Stimulated activated memory B cell treated with anti-CD40 and anti-IgM and Interleukin-4, amounts not matched to agents 10 μg/mL and 1 μg/mL and 100 μg/mL, for 72 hours (primary cell): ENCODE measurements at places on chromosomes 5 and 9.

GRCh38 chr9:70801181-70801829 lies 320.1 kb downstream of the TRPM3 start:
- H3K36me3 ChIP-seq = no peaks in the 10 kb centered on the region
- no peak overlapping the region for H3K4me3 ChIP-seq
- no peak overlapping the region for H3K27ac ChIP-seq
- peaks cover 12% of the 10 kb centered on the region for H3K27me3 ChIP-seq
- no peaks in the 10 kb centered on the region for H3K4me1 ChIP-seq
- no peak for ATAC-seq

DNA sequence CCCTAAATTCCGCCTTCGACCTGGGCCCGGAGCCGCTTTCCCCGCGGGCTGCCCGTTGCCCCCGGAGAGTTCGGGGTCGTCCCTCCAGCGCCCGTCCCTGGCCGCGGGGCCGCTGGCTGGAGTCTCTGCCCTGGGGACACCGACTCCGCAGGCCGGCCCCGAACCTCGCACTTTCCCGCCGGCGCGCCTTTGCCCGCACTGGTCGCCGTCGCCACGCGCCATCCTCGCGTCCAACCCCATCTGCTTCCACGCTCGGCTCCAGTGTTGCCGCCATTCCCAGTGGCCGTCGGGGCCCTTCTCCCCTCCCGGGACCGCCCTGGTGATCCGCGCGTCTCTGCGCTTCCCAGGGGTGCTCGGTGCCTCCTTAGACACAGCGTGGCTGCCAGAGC lies 11.0 kb downstream of the LHX3 start:
- no peak overlapping the region for H3K27ac ChIP-seq
- ATAC-seq = no peak

- no peaks in the 10 kb centered on the region for H3K27me3 ChIP-seq
- no peak overlapping the region for H3K27ac ChIP-seq
- no peaks in the 10 kb centered on the region for H3K4me1 ChIP-seq
- no peak overlapping the region for H3K4me3 ChIP-seq
- no peaks in the 10 kb centered on the region for H3K36me3 ChIP-seq
Measured at GRCh38 chr5:130974021-130974683, 190.9 kb downstream of the HINT1 start.

GRCh38 chr5:125139590-125139989 lies 393.2 kb upstream of the ZNF608 start:
- no peak overlapping the region for H3K27ac ChIP-seq
- H3K27me3 ChIP-seq = no peaks in the 10 kb centered on the region
- no peak overlapping the region for H3K4me3 ChIP-seq
- ATAC-seq = no peak
- peaks cover 15% of the 10 kb centered on the region for H3K4me1 ChIP-seq

- H3K27ac ChIP-seq = no peak overlapping the region
- H3K36me3 ChIP-seq = no peaks in the 10 kb centered on the region
- no peaks in the 10 kb centered on the region for H3K27me3 ChIP-seq
- no peak for ATAC-seq
Measured at GRCh38 chr5:102068870-102069269, 227.2 kb downstream of the SLCO4C1 start.

- no peaks in the 10 kb centered on the region for H3K36me3 ChIP-seq
- no peaks in the 10 kb centered on the region for H3K27me3 ChIP-seq
- ATAC-seq = no peak
- no peak overlapping the region for H3K27ac ChIP-seq
Measured at GRCh38 chr5:34632807-34633422, 23.2 kb upstream of the RAI14 start.

GRCh38 chr5:54360089-54360488 lies 49.7 kb upstream of the ARL15 start:
- H3K4me1 ChIP-seq = peaks cover 7% of the 10 kb centered on the region
- no peak overlapping the region for H3K4me3 ChIP-seq
- ATAC-seq = no peak
- H3K27ac ChIP-seq = no peak overlapping the region
- no peaks in the 10 kb centered on the region for H3K36me3 ChIP-seq
- peaks cover 21% of the 10 kb centered on the region for H3K27me3 ChIP-seq

DNA sequence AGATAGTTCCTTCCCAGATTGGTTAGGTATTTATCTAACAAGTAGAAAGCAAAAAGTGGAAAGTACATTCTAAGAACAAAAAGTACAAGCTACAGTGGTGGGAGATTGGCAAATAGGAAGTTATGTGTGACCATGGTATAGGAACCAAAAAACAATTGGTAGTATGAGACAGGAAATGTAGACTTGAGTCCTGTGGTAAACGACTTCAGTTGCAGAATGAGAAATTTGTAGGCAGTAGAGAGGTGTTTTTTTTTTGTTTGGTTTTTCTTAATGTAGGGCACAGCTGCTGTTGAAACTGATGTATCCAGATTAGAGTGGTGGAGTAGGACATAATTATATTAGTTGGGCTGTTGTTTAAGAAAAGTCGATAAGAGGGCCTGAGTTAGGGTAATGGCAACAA lies 72.0 kb downstream of the CCNH start:
- H3K27ac ChIP-seq = peak overlapping the region; percentile 45
- peak; percentile 84 for ATAC-seq
- H3K36me3 ChIP-seq = peaks cover 55% of the 10 kb centered on the region

GRCh38 chr5:168734119-168734518 lies 155.0 kb upstream of the PANK3 start:
- no peak overlapping the region for H3K4me3 ChIP-seq
- H3K4me1 ChIP-seq = no peaks in the 10 kb centered on the region
- H3K36me3 ChIP-seq = no peaks in the 10 kb centered on the region
- no peaks in the 10 kb centered on the region for H3K27me3 ChIP-seq
- ATAC-seq = no peak

GRCh38 chr5:126513703-126514102 lies 81.3 kb downstream of the ALDH7A1 start:
- no peak for ATAC-seq
- no peak overlapping the region for H3K4me3 ChIP-seq
- H3K36me3 ChIP-seq = no peaks in the 10 kb centered on the region
- H3K4me1 ChIP-seq = peaks cover 6% of the 10 kb centered on the region
- H3K27ac ChIP-seq = no peak overlapping the region

- H3K36me3 ChIP-seq = peaks cover 47% of the 10 kb centered on the region
- no peak for ATAC-seq
- H3K27me3 ChIP-seq = no peaks in the 10 kb centered on the region
- H3K4me3 ChIP-seq = no peak overlapping the region
- H3K4me1 ChIP-seq = no peaks in the 10 kb centered on the region
Measured at GRCh38 chr5:75588666-75589065, 22.6 kb upstream of the ANKDD1B start.

- H3K4me1 ChIP-seq = no peaks in the 10 kb centered on the region
- no peaks in the 10 kb centered on the region for H3K36me3 ChIP-seq
- peaks cover 12% of the 10 kb centered on the region for H3K27me3 ChIP-seq
- no peak overlapping the region for H3K4me3 ChIP-seq
Measured at GRCh38 chr5:79924936-79925893, 65.8 kb downstream of the MTX3 start.

DNA sequence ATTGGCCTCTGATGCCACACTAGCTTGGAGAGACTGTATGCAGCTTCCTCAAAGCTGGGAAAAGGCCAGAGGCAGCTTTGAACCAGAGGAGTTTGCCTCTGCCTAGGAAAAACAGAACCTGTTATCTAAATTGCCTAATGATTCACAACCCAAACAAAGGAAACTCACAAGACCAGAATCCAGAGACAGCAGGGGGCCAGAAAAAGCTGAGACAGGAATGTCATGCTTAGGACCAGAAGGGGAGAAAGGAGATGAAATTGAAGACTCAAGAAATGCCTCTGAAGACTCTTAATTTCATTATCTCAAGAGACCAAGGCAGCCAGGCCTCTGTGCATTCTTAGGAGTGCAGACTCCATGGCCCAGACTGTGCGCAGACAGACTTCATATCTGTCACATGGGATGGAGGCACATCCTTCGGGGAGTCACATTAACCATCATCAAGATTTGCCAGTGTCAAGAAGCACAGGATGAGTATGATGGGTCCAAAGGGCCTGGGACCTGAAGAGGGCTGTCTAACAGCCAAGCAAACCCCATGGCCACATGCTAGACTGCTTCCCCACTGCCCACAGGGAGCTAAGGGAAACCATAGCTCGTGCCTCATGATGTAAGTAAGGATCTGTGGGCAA lies 57.3 kb downstream of the ARSB start:
- H3K4me1 ChIP-seq = no peaks in the 10 kb centered on the region
- H3K4me3 ChIP-seq = no peak overlapping the region
- H3K27me3 ChIP-seq = no peaks in the 10 kb centered on the region
- H3K27ac ChIP-seq = no peak overlapping the region

- H3K36me3 ChIP-seq = peaks cover 31% of the 10 kb centered on the region
- H3K4me3 ChIP-seq = no peak overlapping the region
- peak overlapping the region; percentile 77 for H3K27ac ChIP-seq
- H3K27me3 ChIP-seq = no peaks in the 10 kb centered on the region
- peak; percentile 66 for ATAC-seq
Measured at GRCh38 chr5:137935190-137935589, 45.9 kb downstream of the PKD2L2 start.

- no peaks in the 10 kb centered on the region for H3K4me1 ChIP-seq
- H3K4me3 ChIP-seq = no peak overlapping the region
- H3K27ac ChIP-seq = no peak overlapping the region
- no peaks in the 10 kb centered on the region for H3K27me3 ChIP-seq
- no peak for ATAC-seq
- no peaks in the 10 kb centered on the region for H3K36me3 ChIP-seq
Measured at GRCh38 chr5:101271945-101272344, 368.9 kb upstream of the ST8SIA4 start.

DNA sequence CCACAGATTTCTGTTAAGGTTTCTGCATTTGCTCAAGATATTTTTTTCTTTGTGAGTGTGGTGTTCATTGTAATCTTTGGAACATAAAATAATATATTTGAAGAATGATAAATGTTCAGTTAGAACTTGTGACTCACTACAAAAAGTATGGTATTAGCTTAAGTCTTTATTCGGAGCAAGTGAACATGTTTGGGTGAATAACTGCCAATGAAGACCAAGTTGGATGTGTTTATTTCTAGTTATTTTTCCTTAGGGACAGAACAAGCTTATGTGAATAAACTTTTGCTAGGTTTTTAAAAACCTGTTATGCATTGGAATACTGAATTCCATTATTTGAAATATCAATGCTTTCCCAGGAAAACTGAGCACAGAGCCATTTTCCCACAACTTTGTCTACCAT lies 418.6 kb downstream of the SLCO4C1 start:
- no peaks in the 10 kb centered on the region for H3K36me3 ChIP-seq
- H3K27ac ChIP-seq = no peak overlapping the region
- ATAC-seq = no peak
- H3K4me1 ChIP-seq = no peaks in the 10 kb centered on the region

- ATAC-seq = no peak
- H3K27me3 ChIP-seq = no peaks in the 10 kb centered on the region
- H3K27ac ChIP-seq = peak overlapping the region; percentile 19
- H3K4me1 ChIP-seq = peaks cover 85% of the 10 kb centered on the region
- H3K36me3 ChIP-seq = peaks cover 24% of the 10 kb centered on the region
- H3K4me3 ChIP-seq = no peak overlapping the region
Measured at GRCh38 chr9:131404581-131404980, 10.7 kb downstream of the PRRC2B start.

DNA sequence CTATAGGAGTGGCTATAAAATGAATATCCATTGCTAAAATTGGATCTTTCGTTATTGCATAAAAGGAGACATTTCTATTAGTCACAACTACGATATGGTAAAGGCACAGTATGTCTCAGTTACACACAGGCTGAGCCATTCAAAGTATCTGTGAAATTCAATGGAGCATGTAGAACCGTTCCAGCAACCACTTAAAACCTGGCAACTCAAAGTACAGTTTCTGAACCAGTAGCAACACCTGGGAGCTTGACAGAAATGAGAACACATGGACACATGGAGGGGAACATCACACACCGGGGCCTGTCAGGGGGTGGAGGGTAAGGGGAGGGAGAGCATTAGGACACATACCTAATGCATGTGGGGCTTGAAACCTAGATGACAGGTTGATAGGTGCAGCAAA lies 15.4 kb downstream of the POC5 start:
- peaks cover 33% of the 10 kb centered on the region for H3K36me3 ChIP-seq
- H3K27ac ChIP-seq = no peak overlapping the region
- H3K4me1 ChIP-seq = peaks cover 5% of the 10 kb centered on the region
- H3K27me3 ChIP-seq = no peaks in the 10 kb centered on the region
- ATAC-seq = no peak
- no peak overlapping the region for H3K4me3 ChIP-seq

DNA sequence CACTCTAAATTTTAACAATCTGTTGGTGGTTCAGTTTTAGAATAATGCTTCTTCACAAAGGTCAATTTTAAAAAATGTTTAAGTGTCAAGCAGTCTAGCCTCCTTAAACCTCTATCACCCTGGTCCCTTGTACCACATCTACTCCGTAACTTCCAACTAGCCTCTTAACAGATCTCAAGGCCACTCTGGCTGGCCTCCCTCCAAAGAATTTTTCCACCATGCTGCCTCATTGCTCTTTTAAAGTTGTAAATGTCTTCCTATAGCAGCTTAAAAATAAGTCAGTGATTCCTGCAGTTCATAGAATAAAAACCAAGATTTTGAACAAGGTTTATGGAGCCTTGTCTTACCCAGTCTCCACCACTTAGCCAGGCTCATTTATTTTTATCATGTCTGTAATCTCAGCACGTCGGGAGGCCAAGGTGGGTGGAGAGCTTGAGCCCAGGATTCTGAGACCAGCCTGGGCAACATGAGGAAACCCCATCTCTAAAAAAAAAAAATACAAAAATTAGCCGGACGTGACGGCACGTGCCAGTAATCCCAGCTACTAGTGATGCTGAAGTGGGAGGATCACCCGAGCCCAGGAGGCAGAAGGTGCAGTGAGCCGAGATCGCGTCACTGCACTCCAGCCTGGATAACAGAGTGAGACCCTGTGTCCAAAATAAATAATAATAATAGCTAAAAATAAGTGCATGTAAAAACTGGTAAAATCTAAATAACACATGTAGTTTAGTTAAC lies 924.9 kb upstream of the DMAC1 start:
- no peaks in the 10 kb centered on the region for H3K4me1 ChIP-seq
- ATAC-seq = no peak
- H3K36me3 ChIP-seq = no peaks in the 10 kb centered on the region

- H3K27me3 ChIP-seq = no peaks in the 10 kb centered on the region
- H3K4me1 ChIP-seq = no peaks in the 10 kb centered on the region
- H3K27ac ChIP-seq = no peak overlapping the region
- no peaks in the 10 kb centered on the region for H3K36me3 ChIP-seq
Measured at GRCh38 chr9:90420768-90421513, 221.7 kb downstream of the DIRAS2 start.

DNA sequence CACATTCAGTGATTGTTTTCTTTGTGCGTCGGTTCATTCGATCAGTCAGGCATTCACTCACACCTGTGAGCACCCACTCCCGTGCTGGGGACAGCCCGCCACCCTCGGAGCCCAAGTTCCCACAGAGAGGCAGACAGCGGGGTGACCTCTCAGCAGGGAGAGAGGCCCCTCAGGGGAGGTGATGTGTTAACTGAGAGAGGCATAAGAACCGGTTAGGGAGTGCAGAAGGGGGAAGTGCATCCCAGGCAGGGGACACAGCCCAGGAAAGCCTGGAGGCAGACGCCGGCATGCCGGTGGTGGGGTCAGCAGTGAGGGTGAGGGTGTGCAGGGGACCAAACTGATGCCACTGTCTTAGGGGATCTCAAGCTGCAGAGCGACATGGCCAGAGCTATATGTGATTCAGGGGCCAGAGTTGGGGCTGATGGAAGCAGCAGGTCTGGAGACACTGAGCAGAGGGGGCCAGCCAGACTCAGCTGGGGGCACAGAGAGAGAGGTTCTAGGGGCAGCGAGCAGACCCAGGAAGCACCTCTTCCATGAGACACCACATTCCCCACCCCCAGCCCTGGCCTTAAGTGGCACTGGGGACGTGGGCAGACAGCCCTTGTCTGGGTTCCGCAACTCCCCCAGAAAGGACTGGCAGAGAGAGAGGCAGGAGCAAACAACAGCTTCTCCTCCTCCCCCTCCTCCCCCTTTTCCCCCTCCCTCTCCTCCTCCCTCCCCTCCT lies 35.9 kb downstream of the HK3 start:
- H3K27me3 ChIP-seq = peaks cover 81% of the 10 kb centered on the region
- peaks cover 9% of the 10 kb centered on the region for H3K4me1 ChIP-seq
- no peak overlapping the region for H3K27ac ChIP-seq
- H3K36me3 ChIP-seq = no peaks in the 10 kb centered on the region
- H3K4me3 ChIP-seq = no peak overlapping the region
